ENCODE measurements at places on chromosomes 3 and 15. TPM values are rescaled to one million over a fixed set of nuclear protein-coding genes. Genes with fewer than 3 reads are reported as not detected.

MCTP2 gene
- total RNA-seq: 7.5 TPM

B3GALNT1 gene
- total RNA-seq: 17.1 TPM

DNA sequence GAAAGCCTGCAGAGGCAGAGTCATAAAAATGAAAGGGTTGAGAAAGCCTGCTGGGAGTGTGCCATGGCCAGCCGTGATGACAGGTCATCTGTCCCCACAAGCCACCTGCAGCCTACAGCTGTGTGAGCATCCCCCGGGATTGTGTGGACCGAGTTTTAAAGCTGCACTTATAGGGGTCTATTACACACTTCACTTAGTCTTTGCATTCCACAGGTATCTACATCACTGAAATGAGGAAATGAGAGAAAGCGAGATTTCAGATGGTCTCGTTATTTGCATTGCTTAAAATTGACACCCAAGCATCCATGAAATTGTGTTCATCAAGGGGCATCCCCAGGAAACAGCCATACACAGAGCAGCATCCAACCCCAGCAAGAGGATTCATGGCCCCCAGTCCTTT, 137.6 kb upstream of the TRIM42 start:
- DNase-seq: no peak

ARNT2 gene
- 9.1 TPM for total RNA-seq

ARRDC4 gene
- total RNA-seq: 18.3 TPM

KLHL40 gene
- total RNA-seq: not detected

GRCh38 chr3:107969525-107969924, 121.3 kb downstream of the CD47 start:
- DNase-seq: no peak

DNA sequence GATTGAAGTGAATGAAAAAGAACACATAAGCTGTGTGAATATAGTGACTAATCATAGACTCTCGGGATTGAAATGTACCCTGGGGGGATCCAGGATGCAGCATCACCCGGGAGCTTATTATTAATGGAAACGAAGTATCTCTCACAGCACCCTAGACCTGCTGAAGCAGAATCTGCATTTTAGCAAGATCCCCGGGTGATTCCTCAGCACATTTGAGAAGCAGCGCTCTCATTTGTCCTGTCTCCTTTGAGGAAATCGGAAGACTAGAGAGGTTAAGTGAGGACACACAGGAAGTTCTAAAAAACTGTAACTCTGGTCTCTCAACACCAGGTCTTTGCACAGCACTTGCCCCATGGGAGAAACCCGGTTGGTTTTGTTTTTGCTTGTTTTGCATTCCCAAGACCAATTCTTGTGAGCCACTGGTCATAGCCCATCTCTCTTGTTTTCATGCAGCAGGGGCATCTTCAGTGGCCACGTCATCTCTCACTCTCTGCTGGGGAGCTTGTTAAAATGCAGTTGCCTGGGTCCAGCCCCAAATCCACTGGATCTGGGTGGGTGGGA, 30.2 kb downstream of the ZNF710 start:
- no peak for DNase-seq

KNG1 gene
- not detected for total RNA-seq

DNA sequence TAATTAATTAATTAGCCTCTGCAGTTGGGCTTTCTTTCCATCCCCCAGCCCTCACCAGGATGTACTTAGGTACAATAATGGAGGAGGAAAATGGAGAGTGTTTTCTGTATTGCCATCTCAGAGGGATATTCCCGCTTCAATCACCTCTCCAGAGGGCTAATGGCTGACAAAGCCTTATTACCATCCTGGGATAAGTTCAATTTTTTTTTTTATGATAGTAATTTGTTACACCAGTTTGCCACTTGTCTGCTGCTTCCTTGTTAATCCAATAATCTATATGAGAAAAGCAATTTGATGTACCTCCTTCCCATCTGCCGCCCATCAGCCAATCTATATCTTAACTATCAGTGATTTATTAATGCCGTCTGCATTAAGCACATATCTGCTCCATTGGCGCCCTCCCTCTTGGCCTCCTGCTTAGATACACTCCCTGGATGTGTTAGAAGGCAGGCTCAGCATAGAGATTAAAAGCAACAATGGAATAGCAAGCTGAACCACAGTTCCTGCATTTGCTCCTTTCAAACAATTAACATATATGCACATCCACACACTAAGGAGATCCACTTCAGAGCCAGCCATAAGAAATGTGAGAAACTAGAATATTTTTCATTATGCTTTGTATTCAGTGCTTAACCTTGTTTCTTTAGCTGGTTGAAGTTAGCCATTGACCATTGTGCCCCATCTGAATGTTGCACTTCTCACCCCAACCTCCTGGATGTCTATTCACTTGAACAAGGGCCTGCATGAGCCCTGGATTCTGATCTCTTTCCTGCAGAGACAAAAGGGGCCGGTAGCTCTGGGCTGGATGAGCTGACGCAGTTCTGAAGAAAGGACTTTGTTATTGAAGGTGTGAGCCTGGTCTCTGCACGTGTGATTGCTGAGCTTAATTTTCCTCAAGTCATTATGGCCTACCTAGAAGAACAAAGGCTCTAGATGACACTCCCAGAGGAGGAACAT, 237.3 kb upstream of the GAP43 start:
- no peak for DNase-seq

GRCh38 chr15:57352535-57353316, 23.6 kb upstream of the CGNL1 start:
- DNase-seq: no peak

ZBBX gene
- not detected for total RNA-seq

DNA sequence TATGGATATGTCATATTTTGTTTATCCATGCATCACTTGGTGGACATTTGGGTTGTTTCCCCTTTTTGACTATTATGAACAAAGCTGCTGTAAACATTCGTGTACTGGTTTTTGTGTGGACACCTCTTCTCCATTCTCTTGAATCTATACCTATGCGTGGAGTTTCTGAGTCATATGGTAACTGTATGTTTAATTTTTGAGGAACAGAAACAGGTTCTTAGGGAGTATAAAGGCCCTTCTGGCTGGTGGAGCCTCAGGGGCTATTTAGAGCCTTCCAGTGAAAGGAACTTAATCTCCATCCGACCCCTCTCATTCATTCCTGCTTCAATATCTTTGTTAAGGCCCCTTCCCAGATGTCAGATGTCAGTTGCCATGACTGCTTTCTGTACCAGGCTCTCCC, 14.1 kb upstream of the CTXND1 start:
- DNase-seq: no peak

GOLGA8R gene
- 0.22 TPM for total RNA-seq

DNA sequence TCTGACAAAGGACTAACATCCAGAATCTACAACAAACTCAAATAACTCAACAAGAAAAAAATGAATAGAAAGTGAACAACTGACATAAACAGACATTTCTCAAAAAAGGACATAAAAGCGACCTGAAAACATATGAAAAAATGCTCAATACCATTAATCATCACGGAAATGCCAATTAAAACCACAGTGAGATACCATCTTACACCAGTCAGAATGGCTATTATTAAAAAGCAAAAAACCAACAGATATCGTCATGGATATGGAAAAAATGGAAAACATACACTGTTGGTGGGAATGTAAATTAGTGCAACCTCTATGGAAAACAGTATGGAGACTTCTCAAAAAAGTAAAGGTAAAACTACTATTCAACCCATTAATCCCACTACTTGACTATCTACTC, 53.3 kb downstream of the ZNF385D start:
- no peak for DNase-seq

ADGRG7 gene
- not detected for total RNA-seq

DNA sequence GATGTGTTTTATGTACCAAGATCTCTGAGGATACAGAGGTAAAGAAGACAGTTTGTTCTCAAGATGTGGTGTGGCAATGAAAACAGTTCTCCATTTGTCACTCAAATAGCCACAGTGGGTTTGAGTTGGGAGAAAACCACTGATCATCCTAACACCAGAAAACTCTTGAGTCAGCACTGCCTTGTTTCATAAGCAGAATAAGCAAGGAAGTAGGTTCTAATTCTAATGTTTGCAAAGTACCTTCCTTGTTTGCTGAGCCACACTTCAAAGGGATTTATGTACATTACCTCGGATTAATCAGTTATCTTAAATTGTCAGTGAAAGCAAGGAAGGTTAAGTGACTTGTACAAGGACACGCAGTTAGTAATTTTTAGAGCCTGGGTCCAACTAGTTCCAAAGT, 107.8 kb upstream of the BOC start:
- DNase-seq: no peak

DNA sequence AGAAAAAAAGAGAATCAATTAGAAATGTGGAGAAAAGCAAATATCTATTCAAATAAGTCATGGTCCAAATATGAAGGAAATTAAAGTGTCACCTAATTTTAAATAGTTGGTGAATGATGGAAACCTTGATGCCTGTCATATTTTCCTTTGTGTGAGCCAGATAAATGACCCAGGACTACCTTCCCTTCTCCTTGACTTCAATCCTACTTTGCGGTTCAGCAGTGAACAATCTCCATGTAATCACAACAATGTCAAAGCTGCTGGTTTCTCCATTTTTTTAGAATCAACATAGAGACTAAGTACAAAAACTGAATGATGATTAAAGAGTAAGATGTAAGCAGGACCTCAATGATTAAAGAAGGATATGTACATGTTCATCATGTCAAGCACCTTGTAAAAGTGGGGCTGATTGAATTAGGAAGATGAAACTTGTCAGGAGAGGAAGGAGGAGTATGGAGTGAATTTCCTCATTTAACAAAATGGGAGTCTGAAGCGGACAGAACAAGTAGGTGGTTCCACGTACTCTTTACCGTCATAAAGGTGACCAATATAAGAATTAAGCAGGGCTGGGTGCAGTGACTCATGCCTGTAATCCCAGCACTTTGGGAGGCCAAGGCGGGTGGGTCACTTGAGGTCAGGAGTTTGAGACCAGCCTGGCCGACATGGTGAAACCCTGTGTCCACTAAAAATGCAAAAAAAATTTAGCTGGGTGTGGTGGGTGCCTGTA, 43.1 kb downstream of the TRPM1 start:
- no peak for DNase-seq

ALS2CL gene
- total RNA-seq: 17.8 TPM

GRCh38 chr3:151553888-151554287, 93.0 kb upstream of the IGSF10 start:
- DNase-seq: no peak

DNA sequence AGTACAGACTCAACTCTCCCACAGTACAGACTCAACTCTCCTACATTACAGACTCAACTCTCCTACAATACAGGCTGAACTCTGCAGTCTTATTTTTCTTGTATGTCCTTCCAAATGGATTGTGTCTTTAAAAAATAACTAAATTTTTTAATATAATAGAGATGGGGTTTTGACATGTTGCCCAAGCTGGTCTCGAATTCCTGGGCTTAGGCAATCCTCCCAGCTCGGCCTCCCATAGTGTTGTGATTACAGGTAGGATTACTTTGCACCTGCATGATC, 31.2 kb upstream of the UBXN7 start:
- no peak for DNase-seq

GRCh38 chr3:13821126-13821525, 58.7 kb downstream of the WNT7A start:
- DNase-seq: no peak

GRCh38 chr3:64856977-64857516, 169.2 kb upstream of the ADAMTS9 start:
- no peak for DNase-seq

- no peak for DNase-seq
These were observed 526.3 kb downstream of the OTOL1 start for GRCh38 chr3:162022911-162023310.

CMTM8 gene
- 9.2 TPM for total RNA-seq

MYRIP gene
- 0.29 TPM for total RNA-seq

OXTR gene
- 8.4 TPM for total RNA-seq

- no peak for DNase-seq
These were observed 10.5 kb upstream of the SH3GL3 start for GRCh38 chr15:83436513-83437158.

GRCh38 chr15:56994280-56994679, 75.8 kb downstream of the TCF12 start:
- no peak for DNase-seq

DNA sequence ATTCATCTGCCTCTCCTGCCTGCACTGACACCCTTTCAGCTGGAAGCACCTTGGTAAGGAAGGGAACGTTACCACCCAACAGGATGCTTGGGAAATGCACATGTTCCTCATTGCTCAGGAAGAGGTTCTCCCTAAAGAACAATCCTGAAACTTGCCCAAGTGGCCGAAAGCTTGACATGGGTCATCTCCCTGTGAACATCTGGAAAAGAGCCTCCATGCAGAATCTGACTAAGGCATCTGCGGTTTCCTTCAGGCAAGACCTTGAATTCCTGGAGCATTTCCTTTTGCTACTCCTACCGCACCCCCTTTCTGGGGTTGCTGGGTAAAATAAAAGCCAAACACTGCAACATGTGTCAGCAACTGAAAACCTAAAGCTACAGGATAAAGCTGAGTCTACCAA, 68.7 kb upstream of the SNRK start:
- no peak for DNase-seq

- DNase-seq: no peak
These were observed 120.0 kb upstream of the FRMD4B start for GRCh38 chr3:69505770-69506407.

SST gene
- total RNA-seq: not detected

DNA sequence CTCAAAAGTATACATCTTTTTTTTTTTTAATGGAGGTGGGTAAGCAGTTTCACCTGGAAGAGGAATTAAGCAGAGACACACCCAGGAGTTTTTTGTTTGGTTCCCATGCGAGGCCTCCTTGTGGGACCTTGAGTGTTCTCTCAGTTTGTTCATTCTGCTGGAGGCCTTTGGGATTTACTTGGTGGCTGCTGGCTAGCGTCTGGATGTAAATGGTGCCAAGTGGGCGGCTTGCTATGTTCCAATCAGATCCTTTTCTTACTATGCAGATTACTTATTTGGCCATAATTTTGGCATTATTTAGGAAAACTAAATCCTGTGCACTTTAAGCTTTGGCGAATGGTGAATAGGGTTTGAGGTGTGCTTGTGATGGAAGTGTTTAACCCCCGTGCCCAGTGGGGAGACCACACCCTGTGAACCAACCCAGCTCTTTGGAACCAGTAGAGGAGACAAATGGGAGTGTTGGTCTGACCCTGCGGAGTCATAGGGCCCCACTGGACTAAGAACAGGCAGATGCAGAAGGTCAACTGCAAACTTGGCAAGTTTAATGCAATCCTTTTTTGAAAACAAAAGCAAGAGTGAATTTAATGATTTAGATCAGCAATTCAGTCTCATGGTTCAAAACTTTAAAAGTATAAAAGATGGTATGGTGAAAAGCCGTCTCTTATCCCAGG, 79.4 kb downstream of the EBLN2 start:
- DNase-seq: no peak

MAGI1 gene
- 9.6 TPM for total RNA-seq

DNA sequence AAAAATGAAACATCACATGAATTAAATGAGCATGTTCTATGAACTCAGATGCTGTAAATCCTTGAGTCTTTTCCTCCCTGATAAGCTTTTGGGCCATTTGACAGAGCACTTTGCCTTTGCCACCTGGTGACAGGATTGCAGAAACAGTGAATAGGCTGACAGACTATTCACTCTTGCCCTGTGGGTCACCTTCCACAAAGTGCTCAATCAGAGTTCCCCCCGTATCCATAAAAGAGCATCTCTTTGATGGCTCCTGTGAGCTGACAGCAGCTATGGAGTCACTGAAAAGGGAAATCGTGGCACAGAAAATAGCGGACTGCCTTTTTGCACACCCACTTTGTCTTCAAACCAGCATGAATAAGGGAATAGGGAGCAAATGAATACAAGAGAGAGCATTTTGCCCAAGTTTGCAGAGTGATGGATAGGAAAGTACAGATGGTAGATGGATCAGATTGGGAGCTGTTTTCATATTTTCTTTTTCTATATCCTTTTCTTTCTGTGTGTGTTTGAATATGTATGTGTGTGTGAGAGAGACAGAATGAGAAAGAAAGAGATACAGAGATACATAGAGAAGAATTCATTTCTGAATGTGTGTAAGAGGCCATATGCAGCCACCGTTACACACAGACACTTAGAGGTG, 37.8 kb upstream of the GOLM2 start:
- no peak for DNase-seq

TTBK2 gene
- total RNA-seq: 7.7 TPM
